ENCODE measurements at places on chromosomes 2 and 18. TPM values are rescaled to one million over a fixed set of nuclear protein-coding genes. Genes with fewer than 3 reads are reported as not detected.

Gene DSC1
- total RNA-seq = 0.29 TPM

Gene PPP1R1C
- total RNA-seq = 0.59 TPM

DNA sequence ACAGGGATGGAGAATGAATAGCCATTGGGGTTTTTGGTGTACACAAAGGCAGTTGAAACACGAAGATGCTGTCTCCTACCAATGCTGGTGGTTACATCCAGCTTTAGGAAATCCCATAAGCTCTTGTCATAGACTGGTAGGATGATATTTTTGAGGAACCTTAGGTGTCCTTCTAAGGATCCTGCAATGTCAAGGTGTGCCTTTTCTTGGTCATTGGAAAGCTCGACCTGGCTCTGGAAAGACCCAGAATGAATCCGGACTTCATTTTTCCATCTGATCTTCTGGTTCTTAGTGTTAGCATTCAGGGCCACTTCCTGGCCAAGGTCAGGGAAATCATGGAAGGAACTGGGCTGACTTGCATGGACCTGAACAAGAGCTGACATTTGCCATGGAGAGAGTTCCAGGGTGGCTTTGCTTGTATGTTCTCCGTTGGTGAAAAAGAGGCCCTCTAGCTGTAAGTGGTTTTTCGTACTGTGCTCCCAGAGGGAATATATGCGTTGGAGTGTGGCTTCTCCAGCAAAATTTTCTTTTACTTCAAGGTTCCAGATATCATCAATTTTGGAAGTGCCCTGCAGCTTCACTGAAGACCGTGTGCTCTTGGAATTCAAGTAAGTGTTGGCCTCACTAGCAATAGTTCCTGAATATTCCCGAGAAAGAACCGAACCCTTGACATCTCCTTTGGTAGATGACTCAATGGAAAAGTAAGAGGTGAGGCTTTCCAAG lies 38.0 kb downstream of the APOB start:
- no peak overlapping the region for H3K27ac ChIP-seq
- no peaks in the 10 kb centered on the region for H3K4me1 ChIP-seq
- no peaks in the 10 kb centered on the region for H3K36me3 ChIP-seq
- H3K27me3 ChIP-seq = no peaks in the 10 kb centered on the region
- no peak for DNase-seq

GRCh38 chr18:75586130-75586889 lies 158.8 kb upstream of the SMIM21 start:
- DNase-seq = no peak
- H3K27me3 ChIP-seq = no peaks in the 10 kb centered on the region
- no peaks in the 10 kb centered on the region for H3K4me1 ChIP-seq
- no peaks in the 10 kb centered on the region for H3K36me3 ChIP-seq
- H3K27ac ChIP-seq = no peak overlapping the region
- no peak overlapping the region for H3K4me3 ChIP-seq

DNA sequence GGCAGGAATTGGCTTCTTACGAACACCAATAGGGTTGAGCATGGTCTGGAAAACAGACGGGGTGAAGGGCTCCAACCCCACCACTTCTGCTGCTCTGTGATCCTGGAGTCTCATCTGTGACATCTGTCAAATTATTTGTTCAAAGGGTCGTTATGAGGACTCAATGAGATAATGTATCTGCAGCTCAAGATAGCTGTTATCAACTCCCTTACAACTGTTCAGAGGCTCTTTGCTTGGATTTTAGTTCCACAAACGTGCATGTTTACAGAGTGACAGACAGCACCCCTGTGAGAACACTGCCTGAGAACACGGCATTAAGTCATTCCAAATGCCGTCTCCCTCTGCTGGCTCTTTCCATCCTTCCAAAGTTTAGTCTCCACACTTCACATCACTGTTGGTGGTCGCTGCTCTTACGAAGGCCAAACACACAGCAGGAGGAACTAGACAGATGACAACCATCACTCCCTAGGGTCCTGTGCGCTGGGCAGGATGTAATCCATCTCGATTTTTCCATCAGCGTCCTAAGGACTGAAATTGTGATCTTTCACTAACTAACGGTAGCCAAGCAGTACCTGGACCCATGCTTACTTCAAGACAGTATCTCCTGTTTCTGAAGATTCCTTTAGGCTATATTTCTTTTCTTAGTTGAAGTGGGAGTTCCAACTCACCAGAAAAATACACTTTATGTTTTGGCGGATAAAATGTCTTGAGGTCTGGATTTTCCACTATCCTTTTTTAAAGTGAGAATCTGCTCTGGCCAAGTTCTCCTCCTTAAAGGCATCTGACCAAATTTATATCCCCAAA lies 220.3 kb downstream of the ANAPC1 start:
- DNase-seq = no peak
- no peak overlapping the region for H3K4me3 ChIP-seq
- no peaks in the 10 kb centered on the region for H3K27me3 ChIP-seq
- no peaks in the 10 kb centered on the region for H3K36me3 ChIP-seq
- H3K4me1 ChIP-seq = no peaks in the 10 kb centered on the region
- H3K27ac ChIP-seq = no peak overlapping the region

- H3K36me3 ChIP-seq = no peaks in the 10 kb centered on the region
- no peak for DNase-seq
- H3K27me3 ChIP-seq = no peaks in the 10 kb centered on the region
- no peaks in the 10 kb centered on the region for H3K4me1 ChIP-seq
These were observed 42.0 kb downstream of the RDH14 start for GRCh38 chr2:18518116-18519111.

DNA sequence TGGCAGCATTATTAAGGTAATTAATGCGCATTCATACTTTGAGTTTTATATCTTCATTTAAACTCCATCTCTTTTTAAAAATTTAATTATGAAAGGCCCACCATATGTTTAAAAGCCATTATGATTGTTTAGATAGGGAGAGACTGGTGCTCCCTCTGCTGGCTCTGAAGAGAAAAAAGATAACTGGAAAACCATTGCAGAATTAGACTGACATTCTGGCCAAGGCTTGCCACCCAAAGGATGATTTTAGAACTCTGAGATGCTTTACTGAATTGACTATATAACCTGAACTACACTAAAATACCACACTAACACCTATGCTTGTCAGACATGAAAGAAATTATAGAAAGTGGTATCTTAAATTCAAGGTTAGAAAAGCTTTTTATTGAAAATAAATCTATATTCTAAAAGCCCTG lies 127.6 kb upstream of the SPOPL start:
- H3K4me1 ChIP-seq = no peaks in the 10 kb centered on the region
- H3K27ac ChIP-seq = no peak overlapping the region
- no peak overlapping the region for H3K4me3 ChIP-seq
- no peak for DNase-seq

DNA sequence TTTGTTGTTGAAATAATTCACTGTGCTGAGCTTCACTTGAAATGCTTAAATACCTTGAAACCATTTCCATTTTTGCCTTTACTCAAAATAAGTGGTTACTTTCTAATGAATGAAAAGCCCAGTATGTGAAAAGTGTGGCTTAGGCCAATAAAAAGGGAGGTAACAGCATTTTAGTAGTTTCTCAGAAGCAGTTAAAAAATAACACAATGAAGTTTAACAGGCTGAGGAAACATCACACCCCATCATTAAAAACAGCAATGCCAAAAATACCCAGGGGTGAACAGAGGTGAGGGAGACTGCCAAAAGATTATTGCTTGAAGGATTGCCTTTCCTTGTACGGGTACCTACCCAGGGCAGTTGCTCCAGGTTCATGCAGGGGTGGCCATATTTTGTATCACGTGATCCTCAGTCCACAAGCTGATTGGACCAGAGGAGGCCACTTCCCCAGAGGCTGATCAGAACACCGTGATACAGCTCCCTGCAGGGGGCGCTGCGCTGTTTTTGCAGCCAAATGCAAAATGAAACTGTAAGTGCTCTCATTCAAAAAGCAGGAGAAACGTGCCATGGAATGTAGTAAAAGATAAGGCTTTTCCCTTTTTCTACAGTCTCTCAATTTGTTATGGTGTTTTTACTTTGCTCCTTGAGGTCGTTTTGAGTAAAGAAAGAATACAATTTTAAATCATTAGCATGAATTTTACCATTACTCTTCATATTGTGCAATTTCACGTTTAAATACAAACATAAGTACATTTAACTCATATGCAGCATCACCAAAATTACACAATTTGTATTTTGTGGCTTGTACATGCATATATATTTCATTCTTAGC lies 70.2 kb upstream of the SH3BP4 start:
- H3K4me1 ChIP-seq = no peaks in the 10 kb centered on the region
- H3K36me3 ChIP-seq = no peaks in the 10 kb centered on the region
- H3K27ac ChIP-seq = no peak overlapping the region
- no peaks in the 10 kb centered on the region for H3K27me3 ChIP-seq
- peak; percentile 70 for DNase-seq
- H3K4me3 ChIP-seq = no peak overlapping the region

All from breast epithelium (tissue), 4 donors.